ENCODE measurements at places on chromosomes 1 and 21.

DNA sequence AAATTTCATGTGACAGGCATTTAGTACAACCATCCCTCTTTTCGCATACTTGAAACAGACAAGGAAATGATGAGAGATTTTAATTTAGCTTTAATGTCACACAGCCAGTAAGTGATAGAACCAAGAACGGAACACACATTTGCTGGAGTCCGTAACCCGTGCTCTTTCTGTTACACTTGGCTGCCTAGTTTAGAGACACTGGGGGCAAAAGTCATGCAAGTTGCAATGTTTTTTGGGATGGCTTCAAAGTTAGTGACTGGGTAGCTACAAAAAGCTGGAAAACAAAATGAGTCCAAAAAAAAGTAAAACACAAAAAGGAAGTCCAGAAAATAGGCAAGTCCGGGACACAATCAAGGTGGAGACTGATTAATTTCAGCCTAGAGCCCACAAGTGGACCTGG is 5.9 kb downstream of the NID1 start:
- no peak for DNase-seq

GRCh38 chr1:213325482-213325881 is 274.4 kb downstream of the RPS6KC1 start:
- no peak for DNase-seq

DNA sequence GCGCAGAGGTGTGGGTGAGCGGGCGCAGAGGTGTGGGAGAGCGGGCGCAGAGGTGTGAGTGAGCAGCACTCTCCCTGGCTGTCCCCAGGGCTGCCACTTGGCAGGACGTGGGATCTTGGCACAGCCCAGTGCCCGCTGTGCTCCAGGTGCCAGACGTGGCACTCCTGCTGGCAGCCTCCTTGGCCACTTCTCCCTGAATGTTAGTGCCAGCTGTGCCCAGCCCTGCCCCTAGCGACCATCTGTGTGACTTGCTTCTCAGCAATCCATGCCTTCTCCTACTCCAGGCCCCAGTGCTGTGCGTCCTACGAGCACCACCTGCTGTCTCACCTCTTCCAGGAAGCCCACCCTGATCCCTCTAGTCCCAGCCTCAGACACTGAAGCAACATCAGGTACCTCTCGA is 30.5 kb downstream of the KRTAP10-1 start:
- peak; percentile 62 for DNase-seq

DNA sequence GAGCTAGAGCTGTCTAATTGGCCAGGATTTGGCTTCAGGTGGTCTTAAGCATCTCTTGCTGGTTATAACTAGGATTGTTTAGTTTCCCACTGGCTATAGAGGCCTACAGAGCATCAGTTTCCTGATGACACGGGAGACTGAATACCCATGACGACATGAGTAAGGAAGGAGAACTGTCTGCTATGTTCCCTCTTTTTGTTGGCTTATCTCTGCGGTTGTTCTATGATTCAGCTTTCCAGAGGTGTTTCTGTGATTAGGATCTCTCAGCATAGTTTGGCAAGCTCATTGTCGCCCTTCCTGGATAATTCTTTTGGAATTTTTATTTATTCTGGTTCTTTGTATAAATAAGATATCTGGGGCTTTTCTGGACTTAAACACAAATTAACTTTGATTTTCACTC is 163.4 kb downstream of the OLFM3 start:
- DNase-seq: no peak

- no peak for DNase-seq
Observed at GRCh38 chr1:90622666-90623065, 94.4 kb downstream of the BARHL2 start.

DNA sequence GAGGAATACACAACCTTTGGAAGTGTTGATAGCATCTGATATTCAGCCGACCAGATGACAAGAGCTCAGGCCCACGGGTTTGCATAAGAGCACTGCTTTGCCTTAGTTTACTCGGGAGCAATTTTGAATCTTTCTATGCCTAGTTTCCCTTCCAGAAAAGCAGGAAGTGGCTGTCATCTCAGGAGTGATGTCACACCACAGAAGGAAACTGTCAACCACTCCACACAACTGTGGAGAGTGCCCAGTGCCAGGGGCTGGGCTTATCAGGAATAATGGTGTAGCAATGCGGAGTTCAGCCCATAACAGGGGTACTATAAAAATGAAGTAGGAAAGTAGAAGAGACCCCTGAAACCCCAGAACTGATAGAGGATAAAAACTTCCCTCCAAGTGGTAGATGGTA is 28.4 kb downstream of the NTPCR start:
- no peak for DNase-seq

DNA sequence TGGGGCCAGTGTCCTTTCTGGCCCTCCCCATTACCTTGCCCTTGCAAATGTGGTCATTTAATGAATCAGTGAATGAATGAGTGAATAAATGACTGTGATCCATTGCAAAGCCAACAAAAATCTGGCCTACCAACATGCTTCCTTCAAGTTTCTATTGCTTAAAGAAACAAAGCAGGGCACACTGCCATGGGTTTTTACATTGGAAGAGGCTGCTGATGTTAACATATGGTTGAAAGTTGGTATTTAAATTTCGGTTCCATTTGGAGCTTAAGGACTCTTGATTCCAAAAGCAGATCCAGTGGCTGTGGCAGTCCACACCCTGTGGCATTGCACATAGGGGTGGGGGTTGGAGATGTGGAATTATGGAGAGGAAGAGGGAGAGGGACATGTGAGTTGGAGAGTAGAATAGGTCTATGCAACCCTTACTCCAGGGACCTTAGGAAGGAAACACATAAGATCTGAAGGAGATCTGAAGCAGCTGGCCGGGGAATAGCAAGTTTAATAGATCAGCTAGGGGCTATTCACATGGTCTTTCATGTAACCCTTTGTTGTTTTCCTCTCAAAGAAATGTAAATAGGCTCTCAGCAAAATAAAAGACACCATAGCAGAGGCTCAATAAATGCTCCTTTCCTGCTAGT is 7.2 kb downstream of the ABCA4 start:
- no peak for DNase-seq

- no peak for DNase-seq
Observed at GRCh38 chr1:155880950-155881349, 21.6 kb downstream of the SYT11 start.

GRCh38 chr1:51444534-51445192 is 74.4 kb downstream of the EPS15 start:
- no peak for DNase-seq

DNA sequence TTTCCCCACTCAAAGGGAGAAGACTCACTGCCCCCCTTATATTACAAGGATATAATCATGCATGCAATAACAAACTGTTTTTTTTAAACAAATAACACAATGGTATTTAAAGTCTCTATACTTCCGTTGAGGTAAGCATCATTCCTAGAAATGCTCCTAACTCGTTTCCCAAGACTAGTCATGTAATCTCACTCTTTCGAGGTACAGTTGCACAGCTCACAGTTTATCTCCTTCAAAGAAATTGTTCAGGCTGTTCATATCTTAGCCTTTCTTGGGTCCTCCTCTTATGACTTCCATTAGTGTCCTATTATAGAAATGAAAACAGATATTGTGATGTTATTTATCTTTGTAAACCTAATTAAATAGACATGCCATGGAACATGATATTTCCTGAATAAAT is 705.0 kb downstream of the KCNT2 start:
- DNase-seq: no peak

- no peak for DNase-seq
Observed at GRCh38 chr1:245177071-245177900, 22.5 kb downstream of the KIF26B start.

DNA sequence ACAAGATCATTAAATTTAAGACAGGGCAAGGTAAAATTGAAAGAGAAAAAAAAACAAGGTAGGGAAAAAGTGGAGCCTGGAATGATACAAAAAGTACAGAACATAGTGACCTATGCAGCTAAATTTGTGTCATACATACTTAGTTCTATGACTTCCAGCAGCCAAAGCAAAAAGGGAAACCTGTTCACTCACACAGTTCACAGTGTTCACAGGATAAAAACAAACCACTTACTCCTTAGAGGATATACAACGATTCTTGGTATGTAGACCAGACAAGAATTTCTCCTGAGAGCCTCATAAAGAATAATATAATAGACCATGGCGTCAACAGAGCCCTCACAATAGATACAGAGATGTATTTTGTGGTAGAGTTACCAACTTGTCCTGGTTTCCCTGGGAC is 27.5 kb downstream of the COA7 start:
- DNase-seq: no peak

- DNase-seq: no peak
Observed at GRCh38 chr1:232650845-232651244, 20.9 kb upstream of the SIPA1L2 start.
